ENCODE measurements at places on chromosomes 16 and 17.

- no peak for DNase-seq
Measured at GRCh38 chr16:55036371-55036821, 105.7 kb downstream of the IRX5 start.

DNA sequence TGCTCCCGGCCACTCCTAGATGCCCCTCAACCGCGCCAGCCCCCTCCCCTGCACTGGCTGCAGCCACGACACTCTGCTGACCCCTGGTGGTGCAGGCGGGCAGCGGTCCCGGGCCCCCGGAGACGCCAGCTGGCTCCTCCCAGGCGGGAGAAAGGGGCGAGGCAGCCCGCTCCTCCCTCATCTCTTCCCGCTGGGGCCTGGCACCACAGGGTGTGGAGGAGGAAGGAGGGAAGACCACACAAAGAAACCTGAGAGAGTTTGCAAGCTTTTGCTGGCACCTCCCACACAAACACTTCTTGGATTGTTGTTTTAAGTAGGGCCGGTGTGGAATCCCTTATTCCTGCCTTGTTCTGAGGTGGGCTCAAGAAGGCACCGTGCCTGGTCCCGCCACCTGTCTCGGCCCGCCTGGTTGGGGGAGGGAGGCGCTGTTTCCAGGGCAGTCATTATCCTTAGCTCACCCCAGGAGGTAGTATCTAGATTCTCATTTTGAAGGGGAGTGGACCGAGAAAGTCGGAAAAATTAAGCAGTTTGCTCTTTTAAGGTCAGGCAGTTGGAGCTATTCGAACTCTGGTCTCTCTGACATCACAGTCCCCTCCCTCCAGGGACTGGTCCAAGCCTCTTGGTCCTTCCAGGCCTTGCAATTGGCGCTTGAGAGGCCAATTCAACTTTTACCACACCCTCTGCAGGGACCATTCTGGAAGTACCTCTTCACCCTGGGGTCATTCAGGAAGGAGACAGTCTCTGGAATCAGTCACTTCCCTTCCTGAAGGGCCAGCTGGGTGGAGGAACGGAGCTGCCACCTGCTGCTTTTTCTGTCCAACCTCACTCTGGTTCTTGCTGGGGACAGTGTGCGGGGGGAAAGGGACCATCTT, 959 bp upstream of the ANKRD13B start:
- DNase-seq, result peak; percentile 55

- no peak for DNase-seq
Measured at GRCh38 chr17:44197107-44197506, 2.6 kb downstream of the ATXN7L3 start.

GRCh38 chr17:66549311-66549704, 246.9 kb downstream of the PRKCA start:
- no peak for DNase-seq

DNA sequence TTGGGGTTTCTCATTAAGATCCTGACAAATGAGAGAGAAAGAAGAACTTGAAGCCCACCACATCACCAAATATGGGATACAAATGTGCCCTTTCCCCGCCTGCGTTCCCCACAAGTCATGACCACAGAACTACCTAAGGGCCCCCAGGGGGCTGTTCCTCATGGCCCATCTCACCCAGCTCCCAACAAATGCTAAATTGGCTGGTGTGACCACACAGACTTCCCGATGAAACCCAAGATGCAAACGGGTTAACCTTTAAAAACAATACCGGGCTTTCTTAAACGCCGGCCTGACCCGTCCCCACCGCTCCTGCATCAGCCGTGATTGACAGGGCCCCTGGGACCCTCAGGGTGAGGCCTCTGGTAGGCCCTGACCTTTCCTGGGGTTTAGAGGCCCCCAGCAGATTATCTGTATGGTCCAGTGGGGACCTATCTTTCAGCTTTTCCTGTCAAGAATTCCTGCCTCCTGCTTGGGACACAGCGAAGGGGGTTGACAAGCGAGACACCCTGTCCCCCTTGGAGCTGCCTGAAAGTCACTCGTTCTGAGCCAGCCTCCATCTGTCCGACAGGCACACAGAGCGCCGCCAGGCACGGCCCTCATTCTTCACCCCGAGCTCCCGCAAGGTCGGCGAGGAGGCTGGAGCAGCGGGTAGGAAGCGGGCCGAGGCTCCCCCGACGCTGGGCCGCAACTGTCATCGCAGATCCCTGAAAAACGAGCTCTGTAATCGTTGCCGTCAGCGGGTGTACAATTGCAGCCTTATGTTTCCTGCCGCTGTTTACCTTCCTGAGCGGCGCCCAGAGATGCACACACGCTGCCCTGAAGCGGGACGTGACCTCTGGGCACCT, 300.1 kb downstream of the FOXL1 start:
- DNase-seq, result no peak

GRCh38 chr17:489758-490329, 137.2 kb upstream of the RPH3AL start:
- peak; percentile 27 for DNase-seq

- DNase-seq, result no peak
Measured at GRCh38 chr16:48914070-48914469, 304.1 kb upstream of the N4BP1 start.

DNA sequence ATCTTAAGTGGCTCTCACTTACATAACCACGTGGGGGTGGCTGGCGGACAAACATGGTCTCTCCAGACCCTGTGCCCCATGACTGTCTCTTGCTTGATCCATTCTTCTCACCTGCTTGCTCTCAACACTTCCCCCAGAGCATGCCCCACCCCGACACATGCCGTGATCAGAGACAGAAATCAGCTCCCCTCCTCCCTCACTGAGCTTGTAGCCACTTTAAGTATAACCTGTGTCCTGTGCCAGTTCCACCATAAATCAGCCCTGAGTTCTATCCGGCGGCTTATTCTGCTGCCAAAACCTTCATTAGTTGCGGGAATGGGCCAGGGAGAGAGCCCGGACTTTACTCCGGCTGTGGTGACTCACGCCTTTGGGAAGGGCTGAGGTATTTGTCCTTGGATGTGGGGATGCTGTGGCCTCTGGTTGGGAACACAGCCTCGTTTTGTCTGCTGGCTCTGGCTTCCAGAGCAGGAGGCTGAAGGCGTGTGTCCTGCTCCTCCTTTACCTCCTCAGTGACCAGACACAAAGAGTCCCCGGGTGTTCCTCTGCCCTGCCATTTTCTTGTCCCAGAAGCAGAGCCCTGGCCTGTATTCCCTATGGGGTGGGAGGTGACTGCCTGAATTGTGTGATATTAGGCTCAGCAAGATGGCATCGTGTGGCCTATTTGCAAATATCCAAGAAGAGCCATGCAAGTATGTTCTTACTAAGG, 21.1 kb downstream of the ANKRD40 start:
- DNase-seq, result no peak

GRCh38 chr17:82320956-82321927, 3.8 kb upstream of the CD7 start:
- DNase-seq, result peak; percentile 73

Measured in stimulated activated CD8-positive, alpha-beta memory T cell treated with anti-CD3 and anti-CD28 coated beads, Interleukin-2, amount 100 ng/mL, for 1 hour (primary cell).